ENCODE measurements at places on chromosomes 7 and 10. TPM values are rescaled to one million over a fixed set of nuclear protein-coding genes. Genes with fewer than 3 reads are reported as not detected.

Gene IRF5
- 1.4 TPM for total RNA-seq

DNA sequence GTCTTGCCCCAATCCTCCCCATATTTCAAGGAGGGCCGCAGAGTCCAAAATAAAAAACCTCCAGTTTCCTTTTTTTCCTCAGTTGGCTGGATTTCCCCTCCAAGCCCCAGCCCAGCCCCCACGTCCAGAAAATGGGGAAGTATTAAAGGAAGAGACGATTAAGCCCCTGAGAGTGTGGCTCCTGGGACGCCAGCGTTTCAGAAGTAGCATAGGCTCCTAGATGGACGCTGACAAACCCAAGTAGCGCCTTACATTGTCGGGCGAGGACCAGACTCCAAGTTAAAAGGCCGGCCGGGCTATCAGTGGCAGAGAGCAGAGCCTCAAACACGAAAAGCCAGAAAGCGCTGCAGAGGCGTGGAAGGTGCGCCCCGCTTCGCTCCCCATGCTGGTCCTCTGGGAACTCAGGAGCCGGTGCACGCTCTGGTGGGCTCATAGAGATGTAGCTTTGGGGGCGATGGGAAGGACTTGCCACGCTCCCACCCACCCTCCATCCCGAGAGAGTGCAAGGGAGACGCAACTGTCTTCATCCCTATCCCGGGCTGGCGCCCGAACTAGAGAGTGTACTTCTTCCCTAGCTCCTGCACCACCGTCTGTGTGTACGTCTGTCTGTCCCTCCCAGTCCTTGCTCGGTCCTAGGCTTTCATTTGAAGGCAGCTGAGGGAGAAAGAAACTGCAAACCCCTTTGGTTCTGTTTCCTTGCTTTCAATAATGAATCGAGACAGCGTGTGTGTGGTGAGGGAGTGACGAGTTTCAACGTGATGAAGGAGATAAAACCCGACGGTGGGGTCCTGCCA lies 6.3 kb upstream of the EMX2 start:
- no peak for DNase-seq

- DNase-seq = peak; percentile 94
Observed at GRCh38 chr7:100015232-100016214, at the start of gene ZKSCAN1. ZKSCAN1 (plus strand) TSS chr7:100015596; CDS start chr7:100023507, 7,911 bp downstream.

GRCh38 chr7:105713488-105714465 lies 132.5 kb upstream of the EFCAB10 start:
- DNase-seq = no peak

Gene TRPV5
- total RNA-seq = 0.06 TPM

DNA sequence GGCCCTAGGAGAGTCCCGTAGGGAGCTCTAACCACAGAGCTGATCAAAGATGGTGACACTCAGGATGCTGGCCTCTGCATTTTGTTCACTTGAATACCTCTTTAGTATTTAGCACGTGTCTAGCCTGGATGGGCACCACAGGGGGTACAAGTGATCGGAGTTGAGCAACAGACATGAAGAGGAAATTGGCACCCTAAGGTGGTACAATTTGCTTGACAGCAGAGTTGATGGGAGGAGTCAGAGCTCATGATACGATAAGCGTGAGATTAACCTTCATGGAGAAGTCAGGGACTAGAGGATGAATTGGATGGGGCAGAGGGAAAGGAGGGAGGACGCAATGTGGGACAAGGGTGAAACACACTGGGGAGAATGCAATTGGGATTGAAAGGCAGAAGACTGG lies 9.9 kb upstream of the ZNF212 start:
- no peak for DNase-seq

- DNase-seq = no peak
Observed at GRCh38 chr7:4100691-4101090, 581.4 kb upstream of the FOXK1 start.

DNA sequence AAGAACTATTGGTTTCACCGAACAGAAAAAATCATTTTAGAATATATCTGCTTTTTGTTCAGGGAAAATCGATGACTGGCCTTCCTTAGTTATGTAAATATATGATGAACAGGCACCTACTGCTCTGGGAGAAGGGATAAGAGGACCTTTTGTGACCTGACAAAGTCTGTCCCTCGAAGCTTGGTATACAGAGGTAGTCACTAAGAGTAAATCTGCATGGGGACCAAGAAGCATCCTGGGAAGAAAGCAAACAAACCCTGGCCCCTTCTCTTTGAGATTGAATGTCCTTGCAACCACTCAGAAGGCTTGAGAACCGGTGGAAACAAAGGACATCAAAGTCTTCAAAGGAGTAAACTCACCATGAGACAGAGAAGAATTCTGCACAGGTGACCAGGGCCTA lies 52.3 kb downstream of the SKIDA1 start:
- DNase-seq = no peak

- DNase-seq = no peak
Observed at GRCh38 chr7:92645114-92646061, 55.2 kb upstream of the FAM133B start.

GRCh38 chr7:120055300-120055699 lies 217.7 kb upstream of the KCND2 start:
- no peak for DNase-seq

DNA sequence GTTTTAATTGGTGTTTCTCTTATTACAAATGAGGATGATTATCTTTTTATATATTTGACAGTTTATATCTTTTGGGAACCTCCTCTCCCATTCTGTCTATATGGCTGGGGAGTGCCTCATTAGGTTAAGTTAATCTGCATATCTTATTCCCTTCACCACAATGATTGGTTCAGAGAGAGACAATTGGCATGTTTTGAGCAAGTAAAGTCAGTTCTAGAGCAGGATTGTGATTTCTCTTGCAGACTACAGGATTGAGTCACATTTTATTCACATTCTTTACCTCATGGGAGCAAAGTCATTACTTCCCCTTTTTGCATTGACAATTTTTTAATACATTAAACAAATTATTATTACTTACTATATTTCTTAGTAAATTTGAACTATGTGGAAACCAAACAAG lies 345.6 kb downstream of the MDFIC start:
- no peak for DNase-seq

GRCh38 chr7:1526271-1526754 lies 4.2 kb upstream of the MAFK start:
- no peak for DNase-seq

GRCh38 chr10:99958302-99958701 lies 51.4 kb downstream of the DNMBP start:
- no peak for DNase-seq

Gene AGR2
- total RNA-seq = not detected

GRCh38 chr10:70158113-70158512 lies 11.6 kb upstream of the TYSND1 start:
- no peak for DNase-seq

DNA sequence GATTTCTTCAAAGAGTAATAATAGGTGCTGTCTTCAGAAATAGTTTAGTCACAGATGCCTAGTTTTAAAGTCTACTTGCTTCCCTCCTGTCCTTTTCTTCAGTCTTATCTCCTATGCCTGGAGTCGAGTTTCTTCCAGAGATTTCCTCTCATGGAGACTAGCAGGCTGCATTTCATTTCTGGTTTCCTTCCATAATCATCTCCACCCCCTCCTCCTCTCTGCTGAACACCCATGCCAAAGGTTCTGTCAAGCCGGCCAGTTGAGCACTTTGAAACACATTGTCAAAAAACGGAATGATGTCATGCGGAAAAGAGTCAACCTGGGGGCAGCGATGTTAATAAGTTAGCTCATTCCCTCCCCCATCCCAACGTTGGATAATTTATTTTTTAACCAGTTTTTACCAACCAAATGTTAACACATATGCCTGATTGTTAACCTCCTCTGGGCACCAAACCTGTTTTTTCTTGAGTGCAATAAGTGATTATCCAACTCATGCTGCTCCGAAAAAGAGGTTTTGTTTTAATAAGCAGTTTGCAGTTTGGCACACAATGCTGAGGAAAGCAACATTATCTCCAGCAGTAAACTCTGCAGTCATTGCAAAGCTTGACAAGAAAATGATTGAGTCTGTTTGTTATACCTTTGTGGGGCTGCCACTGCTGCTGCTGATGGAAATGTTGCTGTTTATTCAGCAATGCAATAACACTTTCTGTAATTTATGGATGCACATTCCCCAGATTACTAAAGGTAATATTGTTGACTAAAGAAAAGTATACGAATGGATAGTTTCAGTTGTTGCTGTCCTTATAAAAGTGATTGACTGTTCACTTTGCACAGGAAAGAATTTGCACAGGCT lies 161.6 kb downstream of the LRMDA start:
- no peak for DNase-seq

Gene ESYT2
- 35.9 TPM for total RNA-seq

GRCh38 chr10:108597031-108597430 lies 1326.3 kb downstream of the XPNPEP1 start:
- no peak for DNase-seq

DNA sequence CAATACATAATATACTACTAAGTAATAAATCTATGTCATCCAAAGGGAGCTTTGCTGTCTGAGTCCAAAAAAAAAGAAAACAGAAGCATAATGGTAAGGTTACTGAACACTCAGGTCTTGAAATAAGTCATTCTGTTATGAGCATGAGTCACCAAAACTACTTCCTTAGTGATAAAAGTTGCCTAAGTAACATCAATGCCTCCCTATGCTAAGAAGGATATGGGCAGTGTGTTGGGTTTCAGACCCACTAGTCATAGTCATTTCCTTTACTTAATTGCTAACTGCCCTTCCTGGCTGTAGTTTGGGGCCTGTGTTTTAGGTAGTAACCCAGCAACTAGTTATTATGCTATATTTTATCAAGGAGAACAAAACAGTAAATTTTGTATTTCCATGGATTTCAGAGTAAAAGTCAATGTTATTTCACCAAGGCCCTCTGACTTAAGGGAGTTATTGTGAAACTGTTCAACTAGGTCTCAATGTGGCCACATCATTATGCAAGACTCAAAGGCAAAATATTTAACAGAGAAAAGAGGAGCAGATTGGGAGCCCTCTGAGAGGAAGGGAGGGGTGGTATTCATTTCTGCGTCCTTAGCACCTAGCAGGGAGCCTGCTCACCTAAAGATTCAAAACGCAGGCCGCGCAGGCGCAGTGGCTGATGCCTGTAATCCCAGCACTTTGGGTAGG lies 11.7 kb upstream of the VIM start:
- no peak for DNase-seq

GRCh38 chr7:107966711-107967110 lies 36.2 kb downstream of the LAMB1 start:
- no peak for DNase-seq

DNA sequence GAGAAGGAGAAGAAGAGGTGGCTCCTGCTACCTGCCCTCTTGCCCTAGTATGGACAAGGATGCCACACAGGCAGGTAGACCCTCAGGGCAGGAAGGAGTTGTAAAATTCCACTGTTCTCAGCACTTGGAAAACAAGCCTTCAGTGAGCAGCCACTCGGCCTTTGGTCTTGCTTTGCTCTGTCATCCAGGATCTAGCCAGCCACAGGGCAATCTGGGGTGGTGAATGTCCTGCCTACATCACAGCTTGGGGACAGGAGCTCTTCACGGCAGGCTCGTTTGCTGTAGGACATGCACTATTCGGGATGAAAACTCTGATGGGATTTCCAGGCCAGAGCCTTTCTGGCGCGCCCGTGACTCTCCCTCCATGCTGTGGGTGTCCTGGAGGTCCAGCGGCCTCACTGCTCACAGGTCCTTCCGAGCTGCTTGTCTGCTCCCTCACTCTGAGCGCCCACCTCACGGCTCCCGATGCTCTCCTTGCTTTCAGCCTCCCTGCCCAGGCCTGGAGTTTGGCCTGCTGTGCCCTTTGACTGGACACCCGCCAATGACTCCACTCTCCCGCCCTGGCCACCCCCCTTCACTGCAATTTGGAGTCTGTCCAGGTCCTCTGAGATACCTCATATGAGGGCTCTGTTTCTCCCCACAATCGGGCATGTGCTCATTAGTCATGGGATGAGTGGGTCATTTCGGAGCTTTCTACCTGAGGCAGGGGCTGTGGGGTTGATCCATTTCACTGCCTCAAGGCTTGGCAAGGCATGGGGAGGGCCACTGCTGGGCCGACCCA lies 227.2 kb upstream of the GRB10 start:
- no peak for DNase-seq

Data from psoas muscle (tissue), 8 donors.